CD8-positive, alpha-beta memory T cell (primary cell): ENCODE measurements at places on chromosomes 4 and X.
A peak's percentile ranks its signal among the peaks of the same experiment; 100 is the strongest.

DNA sequence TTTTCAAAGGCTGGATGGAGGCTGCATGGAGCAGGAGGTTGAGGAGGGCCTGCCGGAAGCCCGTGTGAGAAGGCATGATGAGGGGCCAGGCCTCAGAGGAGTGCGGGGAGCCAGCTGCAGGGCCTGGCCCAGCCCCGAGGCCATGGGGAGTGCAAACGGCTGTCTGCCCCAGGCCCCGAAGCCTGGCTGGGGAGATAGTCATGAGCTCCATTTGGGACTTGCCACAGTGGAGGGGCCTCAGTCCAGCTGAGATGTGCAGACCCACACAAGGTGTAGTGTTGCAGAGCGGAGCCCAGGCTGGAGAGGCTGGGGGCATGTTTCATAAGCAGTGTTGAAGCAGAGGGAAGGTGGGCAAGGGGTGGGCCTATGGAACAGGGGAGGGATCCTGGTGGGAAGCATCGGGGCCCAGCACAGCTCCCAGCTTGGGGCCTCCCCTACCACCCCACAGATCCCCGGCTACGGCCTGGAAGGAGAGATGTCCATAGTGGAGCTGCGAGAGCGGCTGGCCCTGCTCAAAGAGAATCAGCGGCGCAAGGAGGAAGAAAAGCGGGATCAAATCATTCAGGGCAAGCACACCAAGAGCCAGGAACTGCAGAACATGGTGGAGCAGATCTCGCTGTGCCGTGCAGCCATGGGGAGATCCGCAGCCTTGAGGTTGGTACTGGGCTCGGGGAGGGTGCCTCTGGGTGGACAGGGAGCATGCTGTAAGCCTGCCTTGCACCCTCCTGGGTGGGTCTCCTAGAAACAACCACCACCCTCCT lies 9.1 kb upstream of the RNF4 start:
- H3K27ac ChIP-seq, result no peak overlapping the region
- no peak for DNase-seq
- no peaks in the 10 kb centered on the region for H3K27me3 ChIP-seq

DNA sequence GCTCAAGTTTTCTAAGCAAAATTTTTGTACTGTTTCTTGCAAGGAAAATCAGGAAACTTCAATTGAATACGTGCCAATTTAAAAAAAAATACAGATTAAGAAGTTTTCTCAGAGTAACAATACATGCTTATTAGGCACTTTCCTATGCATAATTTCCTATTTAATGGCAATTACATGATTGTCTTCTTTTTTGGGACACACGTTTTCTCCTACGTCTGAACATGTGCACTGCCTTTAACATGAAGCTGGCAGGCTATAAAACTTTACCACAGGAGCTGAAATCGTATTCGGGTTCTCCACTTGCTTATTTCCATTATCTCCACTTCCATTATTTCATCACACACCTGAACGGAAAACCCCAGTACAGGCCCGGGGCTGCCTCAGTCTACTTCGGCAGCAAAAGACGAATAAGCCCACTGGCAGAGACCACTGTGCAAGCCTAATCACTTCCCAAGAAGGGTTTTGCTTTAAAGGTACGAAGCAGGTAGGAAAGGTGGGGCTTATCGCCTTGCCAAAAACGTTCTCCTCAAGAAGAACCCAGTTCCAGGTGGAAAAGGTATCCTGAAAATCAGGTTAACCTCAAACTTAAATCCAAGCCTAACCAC lies 575 bp downstream of the RCHY1 start:
- DNase-seq, result peak; percentile 5
- peaks cover 11% of the 10 kb centered on the region for H3K36me3 ChIP-seq
- H3K4me3 ChIP-seq, result peak overlapping the region; percentile 92
- H3K4me1 ChIP-seq, result peaks cover 62% of the 10 kb centered on the region

- no peak overlapping the region for H3K27ac ChIP-seq
- H3K27me3 ChIP-seq, result no peaks in the 10 kb centered on the region
- no peak overlapping the region for H3K4me3 ChIP-seq
Observed at GRCh38 chr4:135319685-135320084, 1118.1 kb upstream of the PABPC4L start.

DNA sequence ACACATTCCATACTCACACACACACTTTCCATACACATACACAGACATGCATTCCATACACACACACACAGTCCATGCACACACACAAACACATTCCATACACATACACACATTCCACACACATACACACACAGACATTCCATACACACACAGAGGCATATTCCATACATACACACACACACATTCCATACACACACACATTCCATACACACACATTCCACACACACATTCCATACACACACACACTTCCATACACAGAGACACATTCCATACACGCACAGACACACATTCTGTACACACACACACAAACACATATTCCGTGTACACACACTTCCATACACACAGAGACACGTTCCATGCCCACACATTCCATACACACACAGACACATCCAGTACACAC lies 14.8 kb downstream of the LINC00632 start:
- no peaks in the 10 kb centered on the region for H3K36me3 ChIP-seq
- DNase-seq, result no peak
- no peaks in the 10 kb centered on the region for H3K27me3 ChIP-seq
- H3K27ac ChIP-seq, result no peak overlapping the region
- H3K4me1 ChIP-seq, result no peaks in the 10 kb centered on the region
- H3K4me3 ChIP-seq, result no peak overlapping the region

GRCh38 chr4:155639704-155640523 lies 26.7 kb upstream of the GUCY1A1 start:
- no peaks in the 10 kb centered on the region for H3K36me3 ChIP-seq
- DNase-seq, result no peak
- H3K4me1 ChIP-seq, result peaks cover 4% of the 10 kb centered on the region
- H3K27ac ChIP-seq, result no peak overlapping the region
- H3K27me3 ChIP-seq, result no peaks in the 10 kb centered on the region

DNA sequence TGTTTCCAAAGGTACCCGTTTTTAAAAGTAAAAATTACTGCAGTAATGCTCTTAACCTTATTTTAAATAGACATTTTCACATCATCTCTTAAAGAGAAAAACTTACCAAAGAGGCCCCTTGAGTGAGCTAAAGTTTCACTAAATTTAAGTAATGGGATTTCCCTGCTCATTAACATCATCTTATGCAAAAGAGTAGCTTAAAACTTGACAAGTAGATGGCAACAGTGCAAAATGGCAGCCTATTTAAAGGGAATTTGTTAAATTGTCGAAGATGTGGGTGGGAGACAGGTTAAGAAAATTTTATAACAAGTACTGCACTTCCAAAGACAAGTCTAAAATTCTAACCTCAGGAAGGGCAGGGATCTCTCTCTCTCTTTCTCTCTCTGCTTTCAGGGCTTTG lies 271.7 kb upstream of the LDB2 start:
- no peak overlapping the region for H3K4me3 ChIP-seq
- H3K27me3 ChIP-seq, result no peaks in the 10 kb centered on the region
- no peak overlapping the region for H3K27ac ChIP-seq
- no peaks in the 10 kb centered on the region for H3K4me1 ChIP-seq
